ENCODE measurements at places on chromosomes 2 and 18. TPM values are rescaled to one million over a fixed set of nuclear protein-coding genes. Genes with fewer than 3 reads are reported as not detected.

GALNT5 gene
- polyA plus RNA-seq, result 55.0 TPM

MEMO1 gene
- polyA plus RNA-seq, result 54.7 TPM

RAB11FIP5 gene
- polyA plus RNA-seq, result 37.5 TPM

MYO5B gene
- polyA plus RNA-seq, result 0.41 TPM

CD207 gene
- polyA plus RNA-seq, result not detected

STPG4 gene
- 0.14 TPM for polyA plus RNA-seq

CCDC141 gene
- not detected for polyA plus RNA-seq

BOK gene
- polyA plus RNA-seq, result 18.6 TPM

SNRPD1 gene
- 38.8 TPM for polyA plus RNA-seq

LYPD6 gene
- 1.3 TPM for polyA plus RNA-seq

LRP2 gene
- not detected for polyA plus RNA-seq

Measured in AG04450 (cell line).